ENCODE measurements at places on chromosomes 16 and 17.
A peak's percentile ranks its signal among the peaks of the same experiment; 100 is the strongest.

DNA sequence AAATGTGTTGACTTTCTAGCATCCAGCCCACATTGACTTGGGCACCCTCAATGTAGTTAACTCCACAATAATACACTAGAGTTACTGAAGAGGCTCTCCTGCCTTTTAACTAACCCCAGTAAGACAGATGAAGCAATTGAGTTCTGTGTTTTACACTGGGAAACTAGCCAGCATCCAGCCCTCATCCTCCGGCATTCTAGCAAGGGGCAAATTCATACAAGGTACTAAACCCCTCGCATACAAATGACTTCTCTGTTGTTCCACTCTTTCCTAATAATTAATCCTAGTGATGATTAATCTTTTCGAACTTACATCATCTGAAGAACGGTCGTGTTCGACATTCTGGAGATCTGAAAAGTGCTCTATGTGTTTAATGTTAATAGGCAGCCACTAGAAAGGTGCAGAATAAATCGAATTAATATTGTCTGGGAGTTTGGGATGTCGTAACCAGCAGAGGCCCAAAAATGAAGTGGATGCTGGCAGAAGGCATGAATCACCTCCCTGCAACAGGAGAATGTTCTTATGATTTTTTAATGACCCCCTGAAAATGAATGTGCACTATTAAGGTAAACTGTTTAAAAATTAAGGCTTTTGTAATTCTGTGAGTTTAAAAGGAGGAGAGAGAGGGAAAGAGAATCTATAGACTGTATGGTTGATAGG, 249.4 kb downstream of the SNX29 start:
- DNase-seq: no peak

- no peak for DNase-seq
Observed at GRCh38 chr17:50976951-50977472, 110.9 kb upstream of the TOB1 start.

DNA sequence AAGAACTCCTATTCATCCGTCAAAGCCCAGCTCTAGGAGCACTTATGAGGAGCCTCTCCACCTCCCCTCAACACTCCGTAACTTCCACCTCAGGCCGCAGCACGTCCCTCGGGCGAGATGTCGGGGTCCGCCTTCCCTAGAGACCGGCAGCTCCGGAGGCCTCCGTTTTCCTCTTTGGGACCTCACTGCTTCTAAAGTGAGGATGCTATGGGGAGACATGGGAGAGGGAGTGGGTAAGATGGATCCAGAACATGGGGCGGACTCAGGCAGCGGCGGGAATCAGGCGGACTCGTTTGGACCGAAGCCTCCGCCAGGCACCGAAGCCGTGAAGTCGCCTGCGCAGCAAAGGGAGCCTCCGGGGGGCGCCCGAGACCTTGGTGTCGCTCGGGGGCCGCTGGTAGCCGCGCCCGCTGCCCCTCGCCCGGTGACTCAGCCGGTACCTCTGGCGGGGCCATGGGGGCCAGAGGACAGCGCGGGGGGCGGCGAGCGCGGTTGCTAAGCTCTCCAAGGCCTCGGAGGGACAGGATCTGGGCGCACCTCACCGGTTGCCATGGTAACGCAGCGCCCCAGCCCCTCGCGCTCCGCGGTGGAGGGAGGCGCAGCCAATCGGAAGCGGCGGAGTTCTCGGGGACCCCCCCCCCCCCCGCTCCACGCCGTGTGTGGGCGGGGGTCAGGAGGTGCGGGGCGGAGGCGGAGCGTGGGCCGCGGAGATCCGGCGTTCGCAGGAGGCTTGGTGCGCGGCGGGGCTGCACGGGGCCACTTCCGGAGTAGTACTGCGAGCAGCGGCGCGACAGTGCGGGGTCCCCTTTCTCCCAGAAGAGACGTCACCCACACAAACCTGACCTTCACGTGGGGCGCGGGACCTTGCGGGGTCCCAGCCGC, 1.3 kb upstream of the HIC1 start:
- DNase-seq: peak; percentile 71

GRCh38 chr16:24609417-24609739, 70.0 kb downstream of the RBBP6 start:
- no peak for DNase-seq

- DNase-seq: no peak
Observed at GRCh38 chr16:23692190-23692837, 13.6 kb downstream of the PLK1 start.

DNA sequence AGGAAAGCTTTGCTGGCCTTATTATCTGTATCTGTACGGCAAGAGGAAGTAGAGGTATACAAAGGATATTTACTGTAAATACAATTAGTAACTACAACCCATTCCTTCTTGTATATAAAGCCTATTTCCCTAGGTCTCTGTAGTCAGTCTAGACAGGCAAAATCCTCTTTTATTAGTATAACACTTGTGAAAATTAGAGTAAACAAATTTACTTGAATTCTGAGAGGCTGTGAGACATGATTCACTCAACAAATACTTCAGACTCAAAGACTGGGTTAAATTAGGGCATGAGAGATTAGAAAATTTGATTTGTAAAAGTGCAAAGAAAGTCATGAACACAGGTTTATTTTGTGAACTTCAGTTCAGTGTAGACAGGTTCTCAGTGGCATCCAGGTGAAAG, 30.9 kb upstream of the CDH8 start:
- DNase-seq: no peak

All from activated CD4-positive, alpha-beta T cell treated with anti-CD3 and anti-CD28 coated beads, Interleukin-2, amount 50 U/mL, for 1 hour (primary cell).